Left colon (tissue), 2 donors: ENCODE measurements at places on chromosomes 6 and 20. TPM values are rescaled to one million over a fixed set of nuclear protein-coding genes. Genes with fewer than 3 reads are reported as not detected.

Gene GJA1
- total RNA-seq: 8.3 TPM

- no peak for DNase-seq
Observed at GRCh38 chr20:46206992-46207549, 89.0 kb downstream of the CD40 start.

- no peak for DNase-seq
Observed at GRCh38 chr6:12916006-12916405, 199.4 kb downstream of the PHACTR1 start.

- DNase-seq: no peak
Observed at GRCh38 chr6:37013516-37014491, 8.3 kb downstream of the FGD2 start.

- no peak for DNase-seq
Observed at GRCh38 chr20:49091762-49092161, 45.6 kb downstream of the CSE1L start.

DNA sequence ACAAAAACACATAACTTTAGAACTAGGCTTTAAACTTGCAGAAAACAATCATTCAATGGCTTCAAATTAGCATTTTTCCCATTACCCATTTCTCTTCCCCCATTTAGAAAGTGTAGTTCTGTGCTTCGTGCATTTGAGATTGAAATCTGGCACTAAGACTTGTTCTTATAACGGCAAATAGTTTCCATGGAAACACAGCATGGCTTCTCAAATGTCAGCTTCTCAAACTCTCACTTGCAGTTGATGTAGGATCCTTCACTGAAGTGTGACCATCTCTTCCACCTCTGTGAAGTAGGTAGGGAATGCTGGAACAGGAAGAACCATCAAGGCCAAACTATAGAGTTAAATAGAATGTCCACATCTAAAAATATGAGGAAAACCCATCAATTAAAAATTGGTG, 52.2 kb downstream of the MANEA start:
- no peak for DNase-seq

DNA sequence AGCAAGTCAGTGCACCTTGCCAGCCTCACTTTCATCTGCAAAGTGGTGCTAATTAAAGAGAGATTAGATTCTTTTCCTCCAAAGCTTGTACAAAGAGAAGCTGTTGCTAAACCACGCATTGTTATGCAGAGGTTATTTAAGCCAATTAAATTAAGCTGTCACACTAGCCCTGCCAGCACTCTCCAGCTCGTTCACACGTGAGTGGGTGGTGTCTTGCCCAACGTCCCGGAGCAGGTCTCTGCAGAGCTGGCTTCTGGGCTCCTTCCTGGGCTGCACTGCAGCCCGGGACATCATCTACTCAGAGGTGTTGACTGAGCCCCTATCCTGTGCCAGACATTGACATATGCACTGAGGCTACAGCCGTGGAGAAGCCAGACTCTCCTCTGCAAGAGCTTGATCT, 401.6 kb upstream of the SULF2 start:
- no peak for DNase-seq
